ENCODE measurements at places on chromosomes 2 and 18. TPM values are rescaled to one million over a fixed set of nuclear protein-coding genes. Genes with fewer than 3 reads are reported as not detected.

DNA sequence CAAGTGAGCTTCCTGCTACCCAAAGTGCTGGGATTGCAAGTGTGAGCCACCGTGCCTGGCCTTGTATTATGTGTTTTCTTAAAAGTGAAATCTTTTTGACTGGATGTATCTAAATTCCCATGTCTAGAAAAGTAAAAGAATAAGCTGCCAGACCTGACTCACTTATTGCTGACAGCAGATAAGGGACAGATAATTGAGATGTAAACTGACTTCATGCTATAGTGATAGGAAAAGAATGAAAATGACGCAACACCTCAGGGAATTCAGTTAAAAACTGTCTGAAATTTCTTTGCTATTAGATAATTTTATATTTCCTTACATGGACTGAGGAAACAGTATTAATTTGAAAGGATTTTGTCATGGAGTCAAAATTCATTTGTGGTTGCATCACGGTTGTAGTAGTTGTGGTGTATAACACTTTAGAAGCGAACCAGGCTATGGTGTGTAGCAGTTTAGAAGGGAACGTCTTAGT is 19.4 kb downstream of the TTC27 start:
- no peaks in the 10 kb centered on the region for H3K27me3 ChIP-seq
- no peak overlapping the region for H3K27ac ChIP-seq
- H3K4me3 ChIP-seq = no peak overlapping the region
- no peaks in the 10 kb centered on the region for H3K4me1 ChIP-seq
- no peaks in the 10 kb centered on the region for H3K36me3 ChIP-seq
- no peak for DNase-seq

DNA sequence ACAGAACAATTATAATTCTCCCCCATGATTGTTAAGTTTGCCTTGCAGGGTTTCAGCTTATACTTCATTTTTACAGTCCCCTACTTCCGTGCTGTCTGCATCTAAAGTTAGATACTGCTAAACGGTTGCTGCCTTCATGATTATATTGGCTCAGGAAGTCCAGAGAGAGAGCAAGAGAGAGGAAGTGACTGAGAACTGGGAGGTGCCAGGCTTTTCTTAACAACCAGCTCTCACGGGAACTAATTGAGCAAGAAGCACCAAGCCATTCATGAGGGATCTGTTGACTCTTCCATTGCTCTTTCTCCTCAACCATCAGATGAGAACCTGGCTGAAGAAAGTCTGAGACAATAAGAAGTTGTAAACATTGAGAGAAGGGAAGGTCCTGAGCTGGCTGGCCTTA is 125.5 kb upstream of the SIX2 start:
- no peak overlapping the region for H3K27ac ChIP-seq
- DNase-seq = no peak
- no peaks in the 10 kb centered on the region for H3K36me3 ChIP-seq
- H3K4me3 ChIP-seq = no peak overlapping the region

- H3K27ac ChIP-seq = no peak overlapping the region
- H3K4me1 ChIP-seq = no peaks in the 10 kb centered on the region
- H3K27me3 ChIP-seq = no peaks in the 10 kb centered on the region
- no peak for DNase-seq
- no peaks in the 10 kb centered on the region for H3K36me3 ChIP-seq
These were observed 154.3 kb downstream of the LCLAT1 start for GRCh38 chr2:30601375-30601774.

DNA sequence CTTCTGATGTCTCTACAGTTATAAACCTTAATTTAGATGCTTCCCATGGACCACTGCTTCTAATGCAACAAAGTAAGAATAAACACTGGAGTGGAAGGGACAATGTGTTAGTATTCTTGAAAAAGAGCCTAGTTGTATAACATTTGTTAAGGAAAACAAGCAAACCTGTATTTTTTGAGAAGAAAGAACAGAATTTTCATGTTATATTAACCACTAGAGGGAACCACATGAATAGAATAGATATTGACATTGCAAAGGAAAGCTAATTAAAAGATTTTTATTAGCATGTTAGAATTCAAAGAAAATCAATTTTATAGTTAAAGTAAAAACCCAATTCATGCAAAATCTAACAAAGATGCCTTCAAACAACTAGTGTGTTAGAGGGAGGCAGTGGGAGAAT is 151.2 kb upstream of the BARD1 start:
- H3K36me3 ChIP-seq = no peaks in the 10 kb centered on the region
- no peak overlapping the region for H3K27ac ChIP-seq
- no peak for DNase-seq
- H3K27me3 ChIP-seq = no peaks in the 10 kb centered on the region
- no peak overlapping the region for H3K4me3 ChIP-seq
- H3K4me1 ChIP-seq = no peaks in the 10 kb centered on the region

- no peaks in the 10 kb centered on the region for H3K27me3 ChIP-seq
- no peak overlapping the region for H3K4me3 ChIP-seq
- H3K36me3 ChIP-seq = no peaks in the 10 kb centered on the region
- DNase-seq = no peak
- H3K27ac ChIP-seq = no peak overlapping the region
These were observed 37.0 kb upstream of the YPEL5 start for GRCh38 chr2:30109856-30110255.

MAP3K19 gene
- not detected for total RNA-seq

PROKR1 gene
- not detected for total RNA-seq

Measured in HCT116 (cell line).